ENCODE measurements at places on chromosomes 7 and 10. TPM values are rescaled to one million over a fixed set of nuclear protein-coding genes. Genes with fewer than 3 reads are reported as not detected.

DNA sequence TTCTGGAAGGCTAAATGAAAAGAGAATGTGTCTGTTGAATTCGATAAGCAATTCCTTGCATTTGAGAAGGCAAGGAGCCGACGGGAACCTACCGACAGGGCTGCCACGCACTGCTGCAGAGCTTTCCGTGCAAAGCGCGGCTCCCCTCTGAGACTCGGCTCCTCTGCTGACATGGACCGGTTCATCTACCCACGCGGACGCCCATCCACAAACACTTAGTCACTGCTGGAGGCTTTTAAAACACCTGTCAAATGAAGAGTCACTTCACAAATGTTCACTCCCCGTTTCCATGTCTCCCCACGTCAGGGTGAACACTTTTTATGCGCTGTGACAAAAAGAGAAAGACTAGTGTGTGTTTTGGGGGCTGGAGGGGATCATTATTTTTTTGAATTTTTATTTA is 32.0 kb downstream of the AMZ1 start:
- no peak overlapping the region for H3K27ac ChIP-seq
- H3K4me3 ChIP-seq, result no peak overlapping the region
- H3K27me3 ChIP-seq, result no peaks in the 10 kb centered on the region
- H3K4me1 ChIP-seq, result peaks cover 13% of the 10 kb centered on the region
- no peaks in the 10 kb centered on the region for H3K36me3 ChIP-seq

DNA sequence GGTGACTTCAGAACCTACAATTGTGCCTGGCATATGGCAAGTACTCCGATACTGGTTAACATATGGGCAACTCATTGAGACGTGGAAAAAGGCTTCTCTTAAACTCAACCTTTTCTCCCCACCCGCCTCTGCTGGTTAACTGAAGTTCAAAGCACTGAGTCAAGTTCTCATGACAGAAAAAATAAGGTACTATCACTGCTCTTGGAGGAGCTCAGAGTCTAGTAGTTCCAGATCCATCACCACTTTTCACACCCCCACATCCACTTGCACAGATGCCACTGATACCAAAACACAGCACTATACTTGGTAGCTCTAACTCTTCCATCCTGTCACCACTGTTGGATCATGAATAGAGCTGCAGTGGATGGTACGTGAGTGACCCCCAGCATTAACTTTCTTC is 36.2 kb downstream of the CCDC6 start:
- no peak overlapping the region for H3K27ac ChIP-seq
- H3K4me1 ChIP-seq, result peaks cover 22% of the 10 kb centered on the region
- no peaks in the 10 kb centered on the region for H3K27me3 ChIP-seq
- DNase-seq, result no peak

SPDYE2B gene
- total RNA-seq, result not detected

NAMPT gene
- 157 TPM for total RNA-seq

TMEM213 gene
- not detected for total RNA-seq

ANKRD22 gene
- total RNA-seq, result not detected
